ENCODE measurements at places on chromosomes 12 and 14.
A peak's percentile ranks its signal among the peaks of the same experiment; 100 is the strongest.

DNA sequence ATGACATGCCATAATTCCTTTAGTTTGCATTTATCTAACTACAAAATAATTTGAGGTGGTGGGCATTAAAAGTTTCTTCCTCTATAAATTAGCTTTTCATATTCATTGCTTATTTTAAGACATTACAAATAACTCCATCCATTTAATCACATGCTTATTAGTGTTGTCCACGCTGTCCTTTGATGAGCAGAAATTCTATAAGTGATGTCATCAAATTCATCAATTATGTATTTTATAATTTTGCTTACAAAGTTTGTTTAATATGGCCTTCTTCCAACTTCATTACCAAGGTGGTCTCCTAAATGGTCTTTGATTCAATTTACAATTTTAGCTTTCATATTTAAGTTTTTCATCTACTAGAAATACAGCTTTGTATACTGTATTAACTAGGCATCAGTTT lies 173.5 kb downstream of the PRKD1 start:
- no peak for DNase-seq

DNA sequence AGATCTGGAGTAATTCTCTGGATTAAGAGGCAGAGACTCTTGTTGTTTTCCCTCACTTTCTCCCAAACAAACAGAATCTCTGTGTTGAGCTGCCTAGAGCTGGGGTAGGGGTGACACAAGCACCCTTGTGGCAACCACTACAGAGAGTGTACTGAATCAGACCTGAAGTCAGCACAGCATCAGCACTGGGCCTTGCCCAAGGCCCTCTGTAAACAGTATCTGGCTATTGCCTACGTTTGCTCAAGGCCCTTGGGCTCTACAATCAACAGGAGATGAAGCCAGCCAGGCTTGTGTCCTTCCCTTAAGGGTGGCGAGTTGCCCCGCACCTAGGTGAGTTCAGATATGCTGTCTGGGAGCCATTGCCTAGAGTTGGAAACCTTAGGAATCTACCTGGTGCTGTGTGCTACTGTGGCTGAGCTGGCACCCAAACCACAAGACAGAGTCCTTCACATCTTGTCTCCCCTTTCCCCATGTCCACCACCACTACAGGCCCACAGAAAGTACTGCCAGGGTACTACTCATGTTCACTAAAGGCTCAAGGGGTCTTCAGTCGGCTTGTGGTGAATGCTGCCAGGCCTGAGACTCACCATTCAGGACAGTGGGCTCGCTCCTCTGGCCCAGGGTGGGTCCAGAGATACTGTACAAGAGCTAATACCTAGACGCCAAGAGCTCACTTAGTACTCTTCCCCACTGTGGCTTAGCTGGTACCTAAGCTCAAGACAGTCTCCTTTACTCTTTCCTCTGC lies 206.8 kb downstream of the SYNE2 start:
- no peak for DNase-seq

DNA sequence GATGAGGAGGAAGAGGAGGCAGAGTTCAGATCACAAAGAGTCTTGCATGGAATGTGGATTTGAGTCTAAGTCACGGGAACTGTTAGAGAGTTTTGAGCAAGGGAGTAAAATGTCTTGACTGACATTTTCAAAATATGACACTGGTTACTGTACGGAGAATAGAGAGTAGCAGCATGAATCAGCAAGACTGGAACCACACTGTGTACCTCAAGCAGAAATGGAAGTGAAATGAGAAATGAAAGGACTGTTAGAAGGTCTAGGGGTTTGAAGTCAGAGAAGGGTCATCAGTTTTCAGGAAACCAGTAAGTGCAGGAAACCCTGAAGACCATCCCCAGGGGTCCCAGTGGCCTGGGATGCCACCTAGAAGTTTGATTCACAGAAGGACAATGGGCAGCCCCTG lies 236.3 kb downstream of the GALC start:
- DNase-seq: no peak

DNA sequence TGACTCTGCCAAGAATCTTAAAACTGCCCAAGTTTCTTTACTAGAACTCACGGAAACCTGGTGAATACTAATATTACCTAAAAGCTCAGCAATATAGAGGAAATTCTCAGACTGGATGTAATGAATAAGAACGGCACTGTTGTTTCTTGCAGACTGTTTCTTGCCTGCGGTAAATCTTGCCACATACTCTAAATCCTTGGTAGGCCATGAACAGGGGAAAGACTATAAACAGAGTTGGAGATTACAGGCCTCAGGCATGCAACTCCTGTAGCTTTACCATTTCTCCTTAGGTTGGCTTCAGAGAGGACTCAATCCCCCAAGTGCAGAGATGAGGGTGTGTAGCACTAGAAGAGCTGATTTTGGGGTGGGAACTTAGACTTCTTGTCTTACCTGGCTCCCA lies 1.1 kb downstream of the ALDH6A1 start:
- DNase-seq: no peak

GRCh38 chr14:75811136-75811829 lies 150.2 kb downstream of the TTLL5 start:
- DNase-seq: no peak

DNA sequence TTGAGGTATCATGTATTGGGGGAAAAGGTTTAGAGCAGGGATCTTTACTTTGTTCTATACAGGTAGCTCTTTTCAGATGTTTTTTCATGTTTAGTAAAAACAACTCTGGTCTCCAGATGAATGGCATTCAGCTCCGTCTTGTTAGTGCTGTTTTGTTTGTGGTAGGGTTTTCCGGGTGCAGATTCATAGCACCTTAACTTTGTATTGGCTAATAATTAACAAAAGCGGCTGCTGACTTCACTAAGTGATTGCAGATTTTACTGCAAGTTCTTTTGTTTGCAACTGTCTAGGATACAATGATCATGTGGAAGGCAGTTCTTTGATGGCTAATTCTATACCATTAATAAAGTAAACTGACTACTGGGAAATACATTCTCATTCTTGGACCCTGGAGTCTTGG lies 32.2 kb upstream of the BHLHE41 start:
- DNase-seq: no peak

DNA sequence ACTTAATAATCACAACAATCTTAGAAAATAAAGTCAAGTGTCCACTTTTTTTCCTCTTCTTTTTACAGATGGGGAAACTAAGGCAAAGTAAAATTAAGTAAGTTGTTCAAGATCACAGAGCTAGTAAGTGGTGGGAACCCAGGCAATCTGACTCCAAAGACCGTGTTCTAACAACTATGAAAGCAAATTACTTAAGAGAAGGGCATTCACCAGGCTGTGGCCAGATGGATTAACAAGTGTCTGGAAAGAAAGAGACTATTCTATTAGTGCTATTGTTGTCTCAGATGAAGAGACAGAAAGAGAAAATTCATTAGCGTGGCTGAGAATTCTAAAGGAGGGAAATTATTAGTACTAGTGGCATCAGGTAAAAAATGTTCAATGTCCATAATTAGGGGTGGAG lies 48.5 kb downstream of the FGD6 start:
- DNase-seq: no peak

- no peak for DNase-seq
These were observed 3.0 kb downstream of the WNT1 start for GRCh38 chr12:48980953-48981756.

GRCh38 chr14:41925409-41925808 lies 318.7 kb downstream of the LRFN5 start:
- DNase-seq: no peak

DNA sequence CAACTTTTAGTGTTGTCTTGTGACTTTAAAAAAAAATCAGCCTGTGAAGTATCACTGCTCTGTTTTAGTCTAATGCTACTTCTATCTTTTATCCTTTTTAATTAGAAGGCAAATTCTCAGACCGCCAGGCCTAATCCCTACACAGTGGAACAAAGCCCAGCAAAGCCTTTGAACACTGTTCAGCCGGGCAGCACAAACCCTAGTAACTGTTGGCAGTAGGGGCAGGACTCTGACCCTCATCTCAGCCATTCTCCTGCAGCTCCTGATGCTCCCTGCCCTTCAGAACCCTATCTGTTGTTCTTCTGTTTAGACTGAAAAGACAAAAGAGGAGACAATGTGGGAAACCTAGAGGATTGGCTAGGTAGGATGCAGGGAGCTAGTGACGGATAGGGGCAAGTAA lies 78.0 kb upstream of the OTX2 start:
- DNase-seq: no peak

GRCh38 chr12:89040146-89040964 lies 311.9 kb downstream of the DUSP6 start:
- peak; percentile 54 for DNase-seq

DNA sequence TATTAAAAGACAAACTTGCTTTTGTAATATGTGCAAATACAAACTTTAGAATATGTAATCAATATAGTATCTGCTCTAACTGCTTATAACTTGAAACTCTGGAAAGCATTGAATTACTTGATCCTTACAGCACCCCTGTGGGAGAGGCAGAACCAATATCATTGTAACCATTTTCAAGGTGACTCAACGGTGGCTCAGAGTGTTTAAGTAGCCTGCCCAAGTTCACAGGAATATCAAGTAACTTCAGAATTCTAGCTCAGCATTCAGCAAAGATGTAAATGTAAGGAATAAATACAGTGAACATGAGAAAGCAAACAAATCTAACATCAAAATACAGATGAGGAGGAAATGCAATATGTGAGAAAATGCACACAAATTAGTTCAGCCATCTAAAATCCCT lies 264.6 kb downstream of the NELL2 start:
- DNase-seq: no peak

- DNase-seq: peak; percentile 70
These were observed 13.9 kb downstream of the ACVRL1 start for GRCh38 chr12:51921017-51921725.

- no peak for DNase-seq
These were observed 39.8 kb downstream of the IFNG start for GRCh38 chr12:68119724-68120211.

- no peak for DNase-seq
These were observed 213.4 kb upstream of the EGLN3 start for GRCh38 chr14:34164162-34164864.

DNA sequence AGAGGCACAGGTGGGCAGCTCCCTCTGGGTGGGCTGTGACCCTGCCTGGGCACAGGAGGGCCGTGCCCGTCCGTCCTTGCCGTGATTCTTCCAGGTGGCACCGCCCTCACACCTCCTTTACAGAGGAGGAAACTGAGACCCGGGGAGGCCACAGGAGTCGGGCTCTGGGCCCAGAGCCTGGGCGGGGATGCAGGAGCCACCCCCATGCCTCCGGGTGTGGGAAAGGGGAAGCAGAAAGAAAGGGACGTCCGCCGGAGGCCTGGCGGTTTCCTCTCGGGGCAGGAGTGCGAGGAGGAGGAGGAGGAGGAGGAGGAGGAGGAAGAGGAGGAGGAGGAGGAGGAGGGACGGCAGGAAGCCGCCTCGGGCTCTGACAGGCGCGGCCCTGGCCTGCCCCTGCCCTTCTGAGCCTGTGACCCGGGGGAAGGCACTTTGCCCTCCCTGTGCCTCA lies 23.0 kb downstream of the SH2B3 start:
- peak; percentile 60 for DNase-seq

DNA sequence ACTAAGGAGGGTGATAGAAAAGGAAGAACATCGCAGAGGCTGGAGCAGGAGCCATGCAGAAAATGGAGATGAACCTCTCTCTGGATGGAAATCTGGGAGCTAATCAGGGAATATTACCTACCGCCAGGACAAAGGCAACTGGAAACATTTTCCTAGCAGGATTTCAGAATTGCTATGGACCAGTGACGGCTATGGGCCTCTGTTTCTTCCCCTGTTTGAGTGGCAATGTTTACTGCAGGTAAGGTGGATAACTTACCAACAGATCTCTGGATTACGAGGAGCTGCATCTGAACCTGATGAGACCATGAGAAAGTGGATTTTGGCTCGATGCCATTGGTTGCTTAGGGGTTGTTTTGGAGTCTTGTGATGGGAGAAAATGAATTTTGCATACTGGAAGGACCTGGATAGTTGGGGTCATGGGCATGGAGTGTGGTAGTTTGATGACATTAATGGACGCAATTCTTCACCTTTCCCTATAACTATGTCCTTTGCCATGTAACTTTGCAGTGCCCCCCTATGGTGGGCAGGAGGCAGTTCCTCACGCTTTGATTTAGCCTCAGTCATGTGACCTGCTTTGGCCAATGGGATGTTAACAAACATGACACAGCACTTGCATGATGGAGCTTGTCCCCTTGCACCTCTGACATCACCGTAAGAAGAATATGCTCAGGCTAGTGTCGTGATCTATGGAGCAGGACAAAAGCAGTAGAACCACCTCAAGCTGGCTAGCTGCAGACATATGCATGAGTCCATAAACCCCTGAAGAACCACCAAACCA lies 51.1 kb downstream of the CALM1 start:
- DNase-seq: no peak

DNA sequence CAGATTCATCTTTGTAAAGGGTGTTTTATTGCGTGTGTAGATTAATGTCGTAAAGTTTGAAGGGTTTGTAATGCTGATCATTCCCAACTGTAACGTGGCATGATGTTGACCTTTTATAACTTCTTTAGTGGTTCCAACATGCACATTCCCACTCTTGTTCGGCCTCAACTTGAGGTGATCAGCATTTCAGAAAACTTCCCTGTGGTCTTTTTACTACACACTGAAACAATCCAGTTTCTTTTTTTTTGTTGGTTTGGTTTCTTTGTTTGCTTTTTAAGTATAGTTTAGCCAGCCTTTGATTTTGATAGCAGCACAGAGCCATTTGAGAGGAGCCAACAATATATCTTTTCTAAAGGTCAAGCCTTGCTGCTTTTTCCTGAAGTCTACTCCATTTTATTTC lies 22.8 kb downstream of the UTP20 start:
- no peak for DNase-seq

DNA sequence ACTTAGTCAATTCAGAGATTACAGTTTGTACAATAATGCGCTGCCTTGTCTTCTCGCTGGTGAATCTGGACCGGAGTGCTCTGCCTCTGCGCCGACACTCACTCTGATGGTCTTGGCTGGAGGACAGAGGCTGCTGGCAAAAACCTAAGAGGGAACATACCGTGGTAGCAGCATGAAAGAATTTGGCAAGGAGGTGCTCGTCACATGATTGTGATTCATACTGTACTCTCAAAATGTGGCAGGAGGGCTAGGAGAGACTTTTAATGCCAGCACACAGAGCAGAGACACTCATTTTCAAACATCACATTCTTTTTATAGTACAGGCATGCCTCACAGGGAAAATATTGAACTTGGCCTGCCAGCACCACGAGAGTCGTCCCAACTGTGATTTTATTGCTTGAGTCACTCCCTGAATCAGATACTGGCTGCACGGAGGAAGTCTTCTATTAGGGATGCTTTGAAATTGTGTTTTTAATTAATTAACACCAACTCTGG lies 67.8 kb downstream of the HMGA2 start:
- peak; percentile 92 for DNase-seq

GRCh38 chr14:55628426-55628825 lies 48.4 kb downstream of the KTN1 start:
- no peak for DNase-seq

DNA sequence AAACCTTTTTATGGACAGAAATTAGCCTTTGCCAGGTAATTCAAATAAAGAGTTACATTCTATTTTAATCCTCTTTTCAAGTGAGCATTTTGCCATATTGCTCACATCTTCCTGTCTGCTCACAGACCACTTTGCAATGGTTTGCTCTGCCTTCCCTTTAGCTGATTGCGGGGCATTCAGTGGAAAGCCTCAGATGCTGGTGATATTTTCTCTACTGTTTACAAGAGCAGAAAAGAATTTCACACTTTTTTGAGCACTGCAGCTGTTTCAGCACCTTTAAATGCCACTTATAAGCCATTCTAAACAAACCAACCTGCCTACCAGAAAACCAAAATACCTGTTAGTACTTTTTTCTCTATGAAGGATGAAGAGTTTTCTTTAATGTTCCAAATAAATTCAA lies 195.7 kb upstream of the LRIG3 start:
- DNase-seq: no peak

GRCh38 chr14:22522466-22522957 lies 66.5 kb downstream of the DAD1 start:
- no peak for DNase-seq

GRCh38 chr14:60485598-60486251 lies at the start of gene C14orf39:
Gene C14orf39 (minus strand): TSS chr14:60486063. CDS start chr14:60485078, 985 bp downstream.
- DNase-seq: peak; percentile 81

Measured in femur (tissue), 1 donor.